ENCODE measurements at places on chromosomes 4 and X. TPM values are rescaled to one million over a fixed set of nuclear protein-coding genes. Genes with fewer than 3 reads are reported as not detected.
A peak's percentile ranks its signal among the peaks of the same experiment; 100 is the strongest.

Gene IL21
- not detected for total RNA-seq

Gene HSD17B11
- total RNA-seq: 32.8 TPM

Gene MAGEB4
- not detected for total RNA-seq

DNA sequence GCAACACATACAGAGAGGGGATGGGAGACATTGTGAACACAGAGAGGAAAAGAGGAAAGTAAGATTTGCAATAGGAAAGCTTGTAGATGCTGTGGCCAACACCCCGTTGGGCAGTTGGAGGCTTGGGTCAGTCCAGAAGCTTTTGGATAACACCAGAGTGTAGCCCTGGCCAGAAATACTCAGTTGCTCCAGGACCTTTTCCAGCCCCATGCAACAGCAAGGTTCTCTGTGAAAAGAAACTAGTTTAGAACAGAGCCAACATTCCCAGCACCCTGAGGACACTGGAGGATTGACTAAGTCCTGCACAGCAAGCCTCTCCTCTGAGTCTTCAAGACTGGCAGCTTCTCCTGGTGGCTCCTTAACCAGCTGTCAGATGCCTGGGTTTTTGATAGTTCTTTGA lies 27.9 kb upstream of the NAF1 start:
- H3K27ac ChIP-seq: no peak overlapping the region
- H3K27me3 ChIP-seq: no peaks in the 10 kb centered on the region
- H3K4me1 ChIP-seq: no peaks in the 10 kb centered on the region
- H3K4me3 ChIP-seq: no peak overlapping the region
- no peaks in the 10 kb centered on the region for H3K36me3 ChIP-seq
- DNase-seq: no peak

DNA sequence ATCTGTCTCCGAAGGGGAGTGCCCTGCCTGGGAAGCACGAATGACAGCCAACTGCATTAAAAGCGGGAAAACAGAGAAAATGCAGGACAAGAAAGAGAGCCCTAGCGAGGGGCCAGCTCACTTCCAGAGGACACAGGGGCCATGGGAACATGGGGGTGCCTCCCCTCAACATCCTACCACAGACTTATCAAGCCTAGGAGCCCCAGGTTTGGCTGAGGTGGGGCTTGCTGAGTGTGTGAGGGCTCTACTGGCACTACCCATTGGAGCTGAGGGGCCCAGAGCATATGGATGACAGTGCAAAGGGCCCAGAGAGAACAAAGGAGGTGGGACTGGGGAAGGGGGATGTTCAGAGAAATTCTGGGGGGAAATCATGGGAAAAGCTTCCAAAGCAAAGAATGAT lies 101.8 kb downstream of the PJA1 start:
- no peak for DNase-seq
- no peaks in the 10 kb centered on the region for H3K27me3 ChIP-seq
- no peaks in the 10 kb centered on the region for H3K4me1 ChIP-seq
- H3K27ac ChIP-seq: no peak overlapping the region
- no peaks in the 10 kb centered on the region for H3K36me3 ChIP-seq
- no peak overlapping the region for H3K4me3 ChIP-seq

DNA sequence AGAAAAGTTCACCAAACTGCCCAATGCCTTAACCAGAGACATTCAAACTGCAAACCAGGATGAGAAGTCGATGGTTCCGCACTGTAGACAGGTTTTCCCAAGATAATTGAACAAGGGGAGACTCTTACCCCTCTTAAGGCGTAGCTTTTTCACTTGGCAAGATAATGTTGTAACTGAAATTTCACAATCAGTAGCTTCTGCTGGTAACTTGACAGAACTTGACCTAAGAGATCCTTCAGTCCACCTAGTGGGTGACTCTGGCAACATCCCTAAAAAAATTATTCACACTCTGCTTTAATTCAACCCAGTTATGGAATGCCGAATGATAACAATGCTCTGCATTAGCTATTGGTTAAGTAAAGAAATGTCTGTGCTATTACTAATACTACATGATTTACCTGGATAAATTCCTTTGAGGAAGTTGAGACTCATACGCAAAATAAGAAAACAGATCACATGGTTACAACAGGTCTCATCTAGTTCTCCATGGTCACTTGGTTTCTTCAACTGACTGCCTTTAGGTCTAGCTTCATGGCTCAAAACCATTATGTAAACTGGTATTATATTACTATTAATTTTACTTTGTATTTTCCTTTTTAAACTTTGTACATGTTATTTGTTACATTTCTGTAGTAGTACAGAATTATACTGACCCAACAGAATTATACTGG lies 9.1 kb downstream of the ELF2 start:
- H3K27ac ChIP-seq: no peak overlapping the region
- H3K4me3 ChIP-seq: no peak overlapping the region
- no peaks in the 10 kb centered on the region for H3K4me1 ChIP-seq
- no peaks in the 10 kb centered on the region for H3K36me3 ChIP-seq
- H3K27me3 ChIP-seq: no peaks in the 10 kb centered on the region
- peak; percentile 20 for DNase-seq

DNA sequence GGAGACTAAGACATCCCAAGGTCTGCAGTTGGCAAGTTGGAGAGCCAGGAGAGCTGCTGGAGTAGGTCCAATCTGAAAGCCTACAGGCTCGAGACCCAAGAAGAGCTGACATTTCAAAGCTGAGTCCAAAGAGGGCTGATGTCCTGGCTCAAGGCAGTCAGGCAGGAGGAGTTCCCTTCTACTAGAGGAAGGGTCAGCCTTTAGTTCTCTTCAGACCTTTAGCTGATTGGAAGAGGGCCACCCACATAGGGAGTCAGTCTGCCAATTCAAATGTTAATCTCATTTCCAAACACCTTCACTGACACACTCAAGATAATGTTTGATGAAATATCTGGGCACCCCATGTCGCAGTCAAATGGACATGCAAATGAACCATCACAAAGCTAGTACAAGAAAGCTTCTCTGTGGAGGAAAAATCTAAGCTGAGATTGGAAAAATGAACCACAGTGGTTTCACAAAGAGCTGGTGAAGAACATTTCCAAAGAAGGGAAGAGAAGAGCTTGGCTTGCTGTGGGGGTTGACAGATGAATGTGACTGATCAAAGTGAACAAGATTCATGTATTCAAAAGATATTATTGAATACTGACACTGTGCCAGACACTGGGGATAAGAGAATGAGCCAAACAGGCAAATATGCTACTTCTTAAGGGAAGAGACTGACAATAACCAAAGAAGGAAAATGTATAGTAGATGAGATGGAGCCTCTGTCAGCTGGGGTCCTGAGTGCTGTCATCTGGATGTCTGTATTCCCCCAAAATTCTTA lies 61.2 kb downstream of the STK32B start:
- no peak overlapping the region for H3K27ac ChIP-seq
- H3K36me3 ChIP-seq: no peaks in the 10 kb centered on the region
- DNase-seq: no peak

GRCh38 chr4:115657991-115658650 lies 544.7 kb upstream of the NDST4 start:
- no peak overlapping the region for H3K4me3 ChIP-seq
- no peak for DNase-seq
- no peaks in the 10 kb centered on the region for H3K4me1 ChIP-seq
- H3K27ac ChIP-seq: no peak overlapping the region
- H3K27me3 ChIP-seq: no peaks in the 10 kb centered on the region

- H3K4me1 ChIP-seq: peaks cover 9% of the 10 kb centered on the region
- no peaks in the 10 kb centered on the region for H3K36me3 ChIP-seq
- no peak for DNase-seq
- no peaks in the 10 kb centered on the region for H3K27me3 ChIP-seq
- H3K4me3 ChIP-seq: no peak overlapping the region
Measured at GRCh38 chrX:20527558-20528011, 260.9 kb upstream of the RPS6KA3 start.

GRCh38 chrX:44747317-44747716 lies 96.5 kb upstream of the DUSP21 start:
- H3K36me3 ChIP-seq: no peaks in the 10 kb centered on the region

DNA sequence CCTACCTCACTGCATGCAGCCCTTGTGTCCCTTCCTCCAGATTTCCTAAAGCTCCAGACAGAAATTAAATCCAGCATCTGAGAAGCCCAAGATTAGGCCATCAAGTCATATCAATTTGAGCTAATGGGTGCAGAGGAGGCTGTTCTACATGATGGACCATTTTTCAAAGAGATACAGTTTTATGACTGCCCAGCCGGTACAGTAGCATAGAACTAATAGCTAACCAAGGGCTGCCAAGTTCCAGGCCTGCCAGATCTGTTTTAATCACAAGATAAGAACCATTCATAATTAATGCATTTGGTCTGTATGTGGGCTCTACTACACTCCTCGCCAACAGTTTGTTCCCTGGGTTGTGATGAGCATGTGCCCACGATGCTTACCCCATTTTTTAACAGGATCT lies 73.9 kb upstream of the PLAC1 start:
- H3K4me1 ChIP-seq: peaks cover 8% of the 10 kb centered on the region
- H3K36me3 ChIP-seq: no peaks in the 10 kb centered on the region
- no peaks in the 10 kb centered on the region for H3K27me3 ChIP-seq
- no peak overlapping the region for H3K27ac ChIP-seq

DNA sequence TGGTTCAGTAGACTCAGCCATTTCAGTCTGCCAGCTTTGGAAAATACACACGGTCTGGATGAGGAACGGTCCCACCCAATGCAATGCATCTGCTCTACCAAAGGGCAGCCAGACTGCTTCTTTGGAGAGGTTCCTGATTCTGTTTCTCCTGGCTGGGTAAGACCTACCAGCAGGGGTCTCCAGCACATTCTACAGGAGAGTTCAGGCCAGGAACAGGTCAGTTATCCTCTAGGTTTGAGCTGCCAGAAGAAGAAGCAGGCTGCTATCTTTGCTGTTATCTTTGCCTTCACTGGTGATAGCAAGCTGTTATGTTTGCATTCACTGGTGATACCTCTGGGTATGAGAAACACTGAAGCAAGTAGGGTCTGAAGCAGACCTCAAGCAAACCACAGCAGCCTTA lies 45.5 kb upstream of the PBDC1 start:
- H3K27ac ChIP-seq: no peak overlapping the region
- no peak overlapping the region for H3K4me3 ChIP-seq

GRCh38 chr4:72564184-72564583 lies 4.8 kb downstream of the ADAMTS3 start:
- peak; percentile 27 for DNase-seq
- H3K4me1 ChIP-seq: peaks cover 9% of the 10 kb centered on the region
- no peaks in the 10 kb centered on the region for H3K27me3 ChIP-seq
- H3K27ac ChIP-seq: no peak overlapping the region
- H3K4me3 ChIP-seq: no peak overlapping the region
- H3K36me3 ChIP-seq: no peaks in the 10 kb centered on the region

Data from astrocyte (in vitro differentiated cells and primary cell).